H4 (cell line): ENCODE measurements at places on chromosomes 7 and 10.

- DNase-seq = no peak
Observed at GRCh38 chr7:93594250-93594649, 19.7 kb upstream of the CALCR start.

DNA sequence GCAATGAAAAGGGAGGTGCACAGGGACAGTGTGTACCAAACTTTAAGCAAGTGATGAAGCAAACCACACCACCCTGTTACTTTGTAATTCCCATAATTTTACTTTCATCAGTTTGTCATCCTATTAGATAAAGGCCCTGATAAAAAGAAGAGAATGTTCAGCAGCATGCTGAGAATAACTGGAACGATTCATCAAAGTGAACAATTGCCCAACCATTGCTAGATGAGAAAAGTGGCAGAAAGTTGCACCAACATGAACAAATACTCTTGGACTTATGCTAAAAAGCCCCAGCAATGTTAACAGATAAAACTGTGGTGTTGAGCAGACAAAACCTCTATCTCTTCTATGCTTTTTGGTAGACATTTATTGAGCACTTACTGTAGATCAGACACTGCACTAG is 75.5 kb upstream of the PCGF5 start:
- no peak for DNase-seq

DNA sequence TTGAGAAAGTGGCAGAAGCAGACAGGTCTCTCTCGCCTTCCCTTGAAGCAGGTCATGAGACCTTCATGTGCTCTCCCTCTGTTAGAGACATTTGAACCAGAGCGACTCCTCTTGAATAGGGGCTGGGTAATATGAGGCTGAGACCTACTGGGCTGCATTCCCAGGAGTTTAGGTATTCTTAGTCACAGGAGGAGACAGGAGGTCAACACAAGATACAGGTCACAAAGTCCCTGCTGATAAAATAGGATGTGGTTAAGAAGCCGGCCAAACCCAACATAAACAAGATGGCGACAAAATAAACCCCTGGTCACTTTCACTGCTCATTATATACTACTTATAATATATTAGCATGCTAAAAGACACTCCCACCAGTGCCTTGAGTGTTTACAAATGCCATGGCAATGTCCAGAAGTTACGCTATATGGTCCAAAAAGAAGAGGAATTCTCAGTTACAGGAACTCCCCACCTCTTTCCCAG is 43.5 kb upstream of the MSRB2 start:
- no peak for DNase-seq

DNA sequence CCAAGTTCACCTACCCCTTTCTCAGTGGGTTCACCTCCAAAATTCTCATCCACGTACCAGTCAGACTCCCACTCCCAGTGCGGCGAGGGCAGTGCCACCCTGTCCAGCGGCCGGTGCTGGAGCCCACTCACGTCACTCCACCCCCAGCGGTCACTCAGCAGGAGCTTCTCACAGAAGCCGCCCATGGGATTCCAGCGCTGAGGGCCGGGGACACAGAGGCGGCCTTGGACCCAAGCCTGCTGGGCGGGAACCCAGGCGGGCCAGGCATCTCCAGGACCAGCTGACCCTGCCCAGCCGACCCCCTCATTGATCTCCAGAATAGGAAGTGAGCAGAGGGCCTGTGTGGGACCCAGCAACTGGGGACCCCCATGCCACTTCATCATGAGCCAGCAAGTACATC is 7.2 kb downstream of the TECPR1 start:
- DNase-seq = no peak

- no peak for DNase-seq
Observed at GRCh38 chr10:70198696-70199466, 28.6 kb upstream of the SAR1A start.

- no peak for DNase-seq
Observed at GRCh38 chr10:111246136-111246535, 169.3 kb downstream of the ADRA2A start.

- DNase-seq = no peak
Observed at GRCh38 chr10:58576751-58577436, 64.2 kb downstream of the BICC1 start.

DNA sequence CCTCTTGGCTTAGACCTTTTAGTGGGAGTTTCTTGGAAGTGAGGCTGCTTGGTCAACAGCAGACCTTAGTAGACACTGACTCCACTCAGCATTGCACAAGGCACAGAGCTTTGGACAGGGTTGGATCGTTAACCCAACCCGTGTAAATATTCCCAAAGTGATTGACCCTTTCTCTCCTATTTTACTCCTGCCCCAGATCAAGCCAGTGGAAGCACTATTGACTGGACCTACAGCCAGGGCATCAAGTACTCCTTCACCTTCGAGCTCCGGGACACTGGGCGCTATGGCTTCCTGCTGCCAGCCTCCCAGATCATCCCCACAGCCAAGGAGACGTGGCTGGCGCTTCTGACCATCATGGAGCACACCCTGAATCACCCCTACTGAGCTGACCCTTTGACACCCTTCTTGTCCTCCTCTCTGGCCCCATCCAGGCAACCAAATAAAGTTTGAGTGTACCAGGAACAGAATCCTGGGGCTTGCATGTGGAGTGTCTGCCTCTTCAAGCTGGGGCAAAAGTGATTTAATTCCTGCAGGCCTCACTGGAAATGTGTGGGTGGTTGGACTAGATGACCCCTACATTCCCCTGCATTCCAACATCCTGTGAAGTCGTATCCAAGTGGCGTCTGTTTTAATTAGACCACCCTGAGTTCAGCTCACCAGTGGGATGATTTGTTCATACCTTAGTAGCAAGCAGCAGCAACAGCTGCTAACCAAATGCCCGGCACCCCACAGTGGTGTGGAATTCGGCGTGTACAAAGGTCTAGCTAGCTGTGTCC is 7.5 kb downstream of the CPA1 start:
- DNase-seq = no peak

- DNase-seq = no peak
Observed at GRCh38 chr7:34135924-34136323, 230.6 kb downstream of the BMPER start.

DNA sequence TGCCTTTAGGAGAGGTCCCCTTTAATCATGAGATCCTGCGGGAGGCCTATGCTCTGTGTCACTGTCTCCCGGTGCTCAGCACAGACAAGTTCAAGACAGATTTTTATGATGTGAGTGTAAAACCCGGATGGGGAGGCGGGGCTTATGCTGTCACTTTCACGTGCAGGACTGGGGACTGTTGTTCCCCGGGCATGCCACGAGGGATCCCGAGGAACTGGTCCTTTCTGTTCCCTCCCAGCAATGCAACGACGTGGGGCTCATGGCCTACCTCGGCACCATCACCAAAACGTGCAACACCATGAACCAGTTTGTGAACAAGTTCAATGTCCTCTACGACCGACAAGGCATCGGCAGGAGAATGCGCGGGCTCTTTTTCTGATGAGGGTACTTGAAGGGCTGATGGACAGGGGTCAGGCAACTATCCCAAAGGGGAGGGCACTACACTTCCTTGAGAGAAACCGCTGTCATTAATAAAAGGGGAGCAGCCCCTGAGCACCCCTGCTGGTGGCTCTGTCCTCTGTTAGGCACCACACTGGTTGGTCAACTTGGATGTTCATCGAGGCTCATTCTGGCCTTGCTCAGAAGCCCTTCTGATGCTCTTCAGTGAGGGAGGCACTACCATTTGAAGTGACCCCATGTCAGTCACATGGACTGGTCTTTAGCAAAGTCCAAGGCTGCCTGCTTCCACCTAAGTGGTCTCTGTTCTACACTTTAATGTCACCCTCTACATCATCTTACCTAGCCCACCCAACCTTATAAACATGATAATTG is 2.8 kb downstream of the COPS6 start:
- DNase-seq = no peak

GRCh38 chr7:111362506-111363054 is 199.7 kb downstream of the IMMP2L start:
- DNase-seq = no peak

- DNase-seq = no peak
Observed at GRCh38 chr10:94103801-94104221, 110.1 kb downstream of the PLCE1 start.

GRCh38 chr7:33760834-33761233 is 144.5 kb upstream of the BMPER start:
- DNase-seq = no peak

GRCh38 chr10:5497948-5498730 is 1.2 kb downstream of the CALML5 start:
- no peak for DNase-seq

DNA sequence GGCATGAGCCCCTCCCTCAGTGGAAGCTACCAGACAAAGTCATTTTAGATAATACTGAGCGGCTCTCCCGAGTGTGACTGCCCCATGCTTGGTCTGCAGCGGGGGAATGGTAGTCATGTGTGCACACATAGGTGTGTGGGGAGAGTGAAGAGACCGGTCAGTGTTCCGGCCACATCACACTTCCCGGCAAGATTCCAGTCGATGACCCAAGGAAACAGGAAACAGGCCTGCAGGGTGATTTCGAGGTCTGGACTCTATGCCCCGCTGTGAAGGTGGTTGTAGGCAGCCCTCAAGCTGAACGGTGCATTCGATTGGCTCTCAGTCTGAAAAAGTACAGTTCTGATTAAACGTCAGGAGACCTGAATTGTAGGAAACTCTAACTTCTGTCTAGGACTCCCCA is 73.2 kb downstream of the SYPL1 start:
- DNase-seq = no peak

- DNase-seq = no peak
Observed at GRCh38 chr7:66246554-66247171, 41.5 kb downstream of the TPST1 start.

DNA sequence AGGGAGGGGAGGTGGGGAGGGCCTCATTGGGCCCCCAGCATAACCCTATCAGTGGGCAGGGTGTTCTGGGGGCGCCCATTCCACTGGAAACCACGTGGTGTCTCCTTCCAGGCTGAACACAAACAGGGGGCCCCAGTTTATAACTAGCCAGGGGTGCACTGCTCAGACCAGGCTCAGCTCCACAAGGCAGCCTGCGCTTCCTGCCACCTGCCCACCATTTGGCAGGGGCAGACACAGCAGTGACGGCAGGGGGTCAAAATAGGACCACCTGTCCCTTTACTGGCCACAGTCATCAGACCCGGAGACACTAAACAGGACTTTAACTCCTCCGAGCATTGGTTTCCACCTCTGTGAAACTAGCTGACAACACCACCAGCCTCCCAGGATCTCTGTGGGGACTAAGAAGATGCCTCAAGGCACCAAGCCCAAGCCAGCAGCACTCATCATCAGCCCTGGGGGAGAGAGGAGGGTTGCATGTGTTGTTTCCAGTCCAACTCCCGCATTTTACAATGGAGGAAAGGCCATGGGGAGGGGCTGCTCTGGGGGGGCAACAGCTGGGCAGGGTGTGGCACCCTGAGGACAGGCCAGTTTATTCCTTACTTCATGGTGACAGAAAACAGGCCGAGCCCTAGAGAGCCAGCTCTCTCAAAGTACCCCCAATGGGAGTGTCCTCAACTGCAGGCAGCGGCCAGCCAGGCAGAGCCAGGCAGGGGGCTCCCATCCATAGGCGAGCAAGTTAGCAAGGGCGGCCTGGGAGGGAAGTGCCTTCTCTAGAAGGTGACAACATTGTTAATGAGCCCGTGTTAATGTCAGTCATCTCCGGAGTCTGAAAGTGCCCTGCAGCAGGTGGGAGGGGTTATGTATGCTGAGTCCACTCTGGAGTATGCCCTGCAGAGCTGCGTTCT is 127.6 kb downstream of the TNS3 start:
- peak; percentile 40 for DNase-seq

- DNase-seq = no peak
Observed at GRCh38 chr10:99834410-99834809, 52.0 kb downstream of the ABCC2 start.

DNA sequence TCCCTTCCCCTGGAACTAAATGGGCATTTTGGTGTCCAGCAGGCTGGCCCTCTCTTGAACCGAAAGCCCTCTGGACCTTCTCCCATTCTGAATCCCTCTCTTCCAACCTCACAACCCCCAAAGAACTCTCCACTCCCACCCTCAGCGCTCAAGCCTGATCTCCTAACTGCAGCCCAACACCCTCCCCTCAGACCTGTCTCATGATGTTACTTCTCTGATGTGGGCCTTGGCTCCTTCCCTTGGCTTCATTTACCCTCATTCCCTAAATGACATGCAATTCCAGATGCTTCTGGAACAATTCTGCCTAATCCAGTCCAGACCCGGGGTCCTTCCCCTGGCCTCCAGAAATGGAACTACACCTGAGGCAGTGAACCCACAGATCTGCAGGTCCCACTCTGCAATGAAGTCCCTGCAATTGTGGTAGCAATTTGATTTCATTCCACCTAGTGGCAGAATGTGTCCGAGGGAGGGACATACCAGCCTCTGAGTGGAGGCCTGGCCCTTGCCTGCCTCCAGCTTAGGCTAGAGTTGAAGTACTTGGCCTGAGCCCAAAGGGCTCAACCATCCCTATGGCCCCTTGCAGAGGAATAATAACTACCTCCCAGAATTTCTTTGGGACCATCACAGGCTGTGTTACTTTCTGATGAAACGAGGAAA is 4.1 kb upstream of the CEP41 start:
- no peak for DNase-seq

GRCh38 chr10:131461093-131461492 is 149.6 kb upstream of the TCERG1L start:
- no peak for DNase-seq

DNA sequence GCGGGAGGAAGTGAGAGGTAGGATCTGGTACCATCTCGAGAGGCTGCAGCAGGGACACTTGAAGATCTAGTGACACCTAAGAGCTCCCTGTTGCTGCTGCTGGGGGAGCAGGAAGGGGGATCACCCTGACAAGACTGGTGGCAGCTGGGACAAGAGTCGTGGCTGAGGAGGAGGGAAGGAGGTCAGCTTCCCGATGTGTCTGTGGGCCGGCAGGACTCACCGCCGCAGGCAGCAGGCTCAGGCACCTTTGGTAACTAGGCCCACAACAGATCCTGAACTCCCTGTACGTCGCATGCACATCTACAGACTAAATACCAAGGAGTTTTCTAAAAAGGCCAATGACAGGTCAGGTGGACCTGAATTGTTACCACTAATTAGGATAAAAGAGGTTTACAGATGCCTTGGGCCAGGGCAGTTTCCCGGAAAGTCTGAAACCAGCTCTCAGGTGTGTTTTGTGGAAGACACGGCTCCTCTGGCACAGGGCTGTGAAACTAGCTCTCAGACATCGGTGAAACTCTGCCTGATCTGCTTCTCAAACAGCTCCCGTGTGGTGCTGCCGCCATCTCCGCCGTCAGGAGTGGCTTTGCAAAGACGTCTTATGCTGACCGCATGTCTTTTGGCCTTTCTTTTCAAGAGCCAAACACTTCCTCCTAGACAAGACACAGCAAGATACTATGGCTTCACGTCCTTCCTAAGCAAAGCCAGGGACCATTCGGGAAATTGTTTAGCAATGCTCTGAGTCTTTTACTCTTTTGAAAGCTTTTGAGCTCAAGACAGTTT is 609.7 kb downstream of the PTPRN2 start:
- DNase-seq = no peak

DNA sequence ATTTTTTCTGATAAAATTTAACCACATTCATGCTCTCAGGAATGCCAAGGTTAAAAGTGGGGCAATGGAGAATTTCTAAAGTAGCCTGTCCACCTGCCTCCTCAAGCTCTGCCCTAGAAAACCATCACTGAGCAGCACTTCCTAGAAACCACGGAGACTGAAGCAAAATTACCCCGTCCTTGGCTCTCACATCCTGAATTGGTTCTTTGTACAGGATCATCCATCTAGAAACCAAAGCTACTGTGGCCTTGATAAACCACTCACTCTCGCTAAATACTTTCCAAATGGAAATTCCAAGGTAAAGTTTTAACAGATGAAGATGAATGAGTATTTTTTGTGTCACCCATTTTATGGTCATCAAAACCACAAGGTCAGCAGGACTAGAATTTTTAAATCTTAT is 96.6 kb downstream of the AVL9 start:
- no peak for DNase-seq

GRCh38 chr7:156082048-156083040 is 270.1 kb upstream of the SHH start:
- DNase-seq = no peak
